CD4-positive, alpha-beta T cell treated with Interferon gamma for 1 hour (primary cell): ENCODE measurements at places on chromosomes 7 and 10.

DNA sequence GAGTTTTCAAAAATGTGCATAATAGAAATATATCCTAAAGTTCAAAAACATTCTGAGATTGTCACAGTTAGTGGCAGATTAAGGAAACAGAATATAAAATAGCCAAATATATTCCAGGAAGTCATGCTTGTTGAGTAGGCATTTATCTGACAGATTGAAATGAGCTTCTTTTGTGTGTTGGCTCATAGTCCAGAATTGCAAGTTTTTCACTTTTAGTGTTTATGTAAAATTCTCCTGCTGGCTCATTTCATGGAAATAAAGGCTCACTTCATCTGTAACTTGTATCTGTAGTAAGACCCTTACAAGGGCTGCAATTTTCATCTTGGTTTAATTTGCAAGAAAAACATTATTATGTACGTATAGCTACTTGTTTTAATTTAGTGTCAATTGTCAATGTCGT lies 93.5 kb downstream of the MCU start:
- no peak for DNase-seq

- DNase-seq, result no peak
Observed at GRCh38 chr7:137331378-137331777, 12.2 kb downstream of the PTN start.

GRCh38 chr7:907158-907980 lies 31.0 kb downstream of the GET4 start:
- no peak for DNase-seq

GRCh38 chr7:144384071-144384470 lies 19.4 kb downstream of the NOBOX start:
- DNase-seq, result no peak

DNA sequence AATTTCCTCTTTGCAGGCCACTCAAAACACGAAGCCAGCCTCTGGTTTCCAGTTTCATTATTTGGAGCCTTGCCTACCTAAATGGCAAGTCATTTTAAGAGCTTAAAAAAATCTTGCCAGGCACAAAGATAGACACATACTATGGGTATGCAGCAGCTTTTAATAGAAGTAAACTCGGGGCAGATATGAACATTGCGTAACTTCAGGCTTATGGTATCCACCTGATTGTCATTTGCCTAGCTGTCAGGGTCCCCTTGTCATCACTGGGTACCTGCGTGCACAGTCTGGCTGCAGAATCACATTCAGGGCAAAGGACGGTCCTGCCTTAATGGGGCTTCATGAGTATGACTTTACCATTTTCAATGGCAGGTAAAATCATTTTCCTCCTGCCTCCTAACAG lies 466.1 kb upstream of the NRP1 start:
- no peak for DNase-seq

GRCh38 chr10:70306181-70306705 lies 22.4 kb upstream of the NPFFR1 start:
- no peak for DNase-seq

- no peak for DNase-seq
Observed at GRCh38 chr7:81926-82756, 110.2 kb upstream of the FAM20C start.

- DNase-seq, result no peak
Observed at GRCh38 chr7:42753811-42754363, 158.0 kb downstream of the C7orf25 start.

- DNase-seq, result no peak
Observed at GRCh38 chr10:107728807-107729206, 564.3 kb upstream of the SORCS1 start.

DNA sequence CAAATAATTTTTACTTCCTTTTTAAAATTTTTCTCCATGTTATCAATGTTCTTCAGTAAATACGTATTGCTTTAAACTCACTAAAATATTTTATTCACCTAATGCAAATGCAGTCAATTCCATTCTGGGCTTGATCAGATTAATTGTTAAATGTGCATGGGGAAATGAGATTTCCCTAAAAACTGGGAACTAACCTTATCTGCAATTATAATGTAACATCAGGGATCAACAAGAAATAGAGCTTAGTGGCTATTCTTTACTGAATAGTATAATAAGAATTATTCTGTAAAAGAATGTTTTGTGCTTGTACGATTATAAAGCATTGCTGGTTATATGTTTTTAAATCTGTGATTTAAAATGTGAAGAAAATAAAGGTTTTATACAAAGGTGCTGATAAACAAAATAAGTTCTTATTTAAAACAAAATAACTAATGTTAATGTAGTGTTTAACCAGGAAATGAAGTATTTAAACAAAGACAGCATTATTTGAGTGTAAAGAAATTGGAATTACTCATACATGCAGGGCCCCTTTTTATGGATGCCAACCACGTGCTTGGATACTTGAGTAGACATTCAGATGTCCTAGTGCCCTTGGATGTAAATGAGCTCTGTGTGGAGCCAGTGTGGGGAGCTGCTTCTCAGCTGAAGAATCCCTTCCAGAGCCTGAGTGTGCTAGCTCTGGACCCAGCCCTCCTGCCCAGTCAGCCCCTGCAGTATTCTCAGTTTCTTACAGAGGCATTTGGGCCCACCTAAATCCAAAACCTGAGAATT lies 84.2 kb downstream of the REEP3 start:
- DNase-seq, result no peak

- no peak for DNase-seq
Observed at GRCh38 chr10:107277591-107277990, 113.1 kb upstream of the SORCS1 start.

DNA sequence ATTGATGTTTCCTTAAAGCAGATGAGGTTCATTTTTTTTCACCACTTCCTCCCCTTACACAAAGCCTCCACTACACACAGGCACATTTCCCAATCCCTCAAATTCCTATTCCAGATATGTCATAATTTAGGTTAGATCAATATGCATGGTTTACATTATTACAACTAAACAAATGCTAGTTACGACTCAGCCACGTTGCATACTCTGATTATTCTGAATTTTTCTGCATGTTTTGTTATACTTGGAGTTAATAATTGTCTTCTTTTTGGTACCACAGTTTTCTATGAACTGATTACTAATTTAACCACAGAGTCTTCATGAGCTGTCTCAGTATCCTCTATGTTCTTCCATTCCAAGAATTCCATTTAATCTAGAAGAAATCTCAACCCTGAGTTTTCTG lies 4.4 kb upstream of the BICC1 start:
- DNase-seq, result no peak

DNA sequence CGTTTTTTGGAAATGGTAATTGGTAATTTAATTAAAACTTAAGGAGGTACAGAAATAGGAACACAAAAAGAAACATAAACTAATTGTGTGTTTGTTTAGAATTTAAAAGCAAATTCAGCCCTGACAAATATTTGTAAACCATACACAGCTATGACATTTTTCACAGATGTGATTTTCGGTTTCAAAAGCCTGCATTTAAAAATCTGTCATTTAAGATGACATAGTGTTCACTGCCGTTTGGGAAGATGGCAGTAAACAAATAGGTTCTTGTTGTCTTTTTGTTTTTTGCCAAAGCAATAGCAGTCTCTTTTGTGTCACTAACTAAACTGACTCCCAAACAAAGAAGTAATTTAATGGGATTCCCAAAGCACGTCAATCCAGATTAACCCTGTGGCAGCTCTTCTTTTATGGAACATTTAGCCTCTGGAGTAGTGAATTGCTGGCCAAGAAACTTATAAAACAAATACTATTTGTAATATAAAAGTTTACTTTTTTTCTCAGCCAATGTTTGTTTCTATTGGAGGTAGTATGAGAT lies 697.6 kb downstream of the PHTF2 start:
- DNase-seq, result no peak

- DNase-seq, result no peak
Observed at GRCh38 chr10:14369906-14370305, 39.2 kb upstream of the FRMD4A start.

- DNase-seq, result no peak
Observed at GRCh38 chr7:130037703-130038102, 13.5 kb downstream of the ZC3HC1 start.

DNA sequence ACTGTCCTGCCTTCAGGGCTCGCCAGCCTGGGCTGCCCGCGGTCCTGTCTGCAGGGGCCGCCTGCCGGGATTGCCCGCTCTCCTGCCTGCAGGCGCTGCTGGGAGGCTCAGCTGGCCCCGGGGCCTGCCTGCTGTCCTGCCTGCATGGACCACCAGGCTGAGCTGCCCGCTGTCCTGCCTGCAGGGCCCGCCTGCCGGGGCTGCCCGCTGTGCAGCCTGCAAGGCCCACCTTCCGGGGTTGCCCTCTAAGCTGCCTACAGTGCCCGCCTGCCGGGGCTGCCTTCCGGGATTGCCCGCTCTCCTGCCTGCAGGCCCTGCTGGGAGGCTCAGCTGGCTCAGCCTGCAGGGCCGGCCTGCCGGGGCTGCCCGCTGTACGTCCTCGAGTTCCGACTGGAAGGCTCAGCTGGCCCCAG lies 164.4 kb downstream of the GLRX3 start:
- DNase-seq, result peak; percentile 2

DNA sequence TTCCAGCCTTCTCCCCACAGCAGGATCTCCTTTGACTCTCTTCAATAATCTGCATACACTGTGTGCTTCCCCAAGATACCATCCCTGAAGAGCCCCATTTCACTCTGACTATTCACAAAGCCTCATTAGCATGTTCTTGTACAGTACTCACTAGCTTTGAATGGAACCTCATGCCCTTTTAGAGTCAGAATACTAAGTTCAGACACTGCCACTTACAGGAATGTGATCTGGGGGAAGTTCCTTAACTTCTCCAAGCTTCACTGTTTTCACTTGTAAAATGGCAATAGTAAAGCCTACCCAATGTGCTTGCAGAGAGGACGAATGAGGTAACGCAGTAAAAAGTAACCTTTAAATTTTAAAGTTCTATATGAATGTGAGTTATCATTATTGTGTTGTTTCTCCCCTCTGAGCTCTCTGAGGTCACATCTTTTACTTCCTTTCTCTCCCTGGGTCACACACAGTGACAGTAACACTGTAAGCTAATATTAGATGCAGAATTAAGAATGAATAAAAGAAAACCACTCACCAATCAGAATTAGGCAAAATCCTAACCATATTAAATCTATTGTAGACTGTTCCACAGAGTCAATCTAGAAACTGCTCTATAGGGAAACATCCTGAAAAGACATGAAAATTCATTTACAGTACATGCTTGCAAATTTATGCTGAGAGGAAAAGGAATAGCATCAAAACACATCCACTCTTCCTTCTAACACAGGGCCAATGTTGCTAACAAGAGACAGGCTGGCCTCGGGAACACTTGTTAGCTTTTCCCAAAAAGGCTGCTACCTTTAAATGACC lies 64.2 kb upstream of the IL6 start:
- DNase-seq, result no peak

- DNase-seq, result no peak
Observed at GRCh38 chr10:22986771-22987542, 59.1 kb downstream of the ARMC3 start.

- no peak for DNase-seq
Observed at GRCh38 chr7:51265066-51265907, 51.3 kb downstream of the COBL start.

GRCh38 chr10:20040012-20040411 lies 223.8 kb downstream of the PLXDC2 start:
- peak; percentile 4 for DNase-seq

DNA sequence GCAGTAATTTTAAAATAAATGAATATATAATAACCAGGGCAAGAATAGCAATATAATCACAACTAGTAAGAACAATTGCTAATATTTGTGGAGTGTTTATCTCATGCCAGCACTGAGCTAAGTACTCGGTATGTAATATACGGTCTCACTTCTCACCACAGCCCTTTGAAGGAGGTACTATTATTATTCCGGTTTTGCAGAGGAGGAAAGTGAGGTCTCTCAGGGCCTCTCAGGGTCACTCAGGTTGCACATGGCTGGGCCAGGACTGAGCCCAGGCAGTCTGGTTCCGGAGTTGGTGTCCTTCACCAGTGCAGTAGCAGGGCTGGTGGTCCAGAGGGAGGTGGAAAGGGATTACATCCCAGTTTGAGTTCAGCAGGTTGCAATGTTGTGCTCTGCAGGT lies 80.9 kb downstream of the CHN2 start:
- no peak for DNase-seq

- DNase-seq, result no peak
Observed at GRCh38 chr10:5665373-5666007, 905 bp downstream of the ASB13 start.

DNA sequence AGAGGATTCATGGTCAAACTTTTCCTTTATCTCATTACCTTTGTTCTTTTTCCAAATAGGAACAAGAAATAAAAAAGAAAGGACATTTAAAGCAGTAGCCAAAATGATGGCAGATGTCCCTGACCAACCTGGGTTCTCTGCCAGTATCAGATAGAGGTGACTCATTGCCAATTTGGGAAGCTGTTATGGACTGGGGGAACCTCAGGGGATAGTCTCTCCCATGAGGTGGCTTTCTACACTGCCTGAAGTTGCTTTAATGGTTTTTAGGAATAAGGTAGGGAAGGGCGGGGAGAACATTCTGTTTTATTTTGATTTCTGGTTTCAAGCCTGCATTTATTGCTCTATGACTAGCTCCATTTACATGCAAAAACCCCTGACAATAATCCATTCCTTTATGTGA lies 457.9 kb upstream of the TPK1 start:
- DNase-seq, result no peak

DNA sequence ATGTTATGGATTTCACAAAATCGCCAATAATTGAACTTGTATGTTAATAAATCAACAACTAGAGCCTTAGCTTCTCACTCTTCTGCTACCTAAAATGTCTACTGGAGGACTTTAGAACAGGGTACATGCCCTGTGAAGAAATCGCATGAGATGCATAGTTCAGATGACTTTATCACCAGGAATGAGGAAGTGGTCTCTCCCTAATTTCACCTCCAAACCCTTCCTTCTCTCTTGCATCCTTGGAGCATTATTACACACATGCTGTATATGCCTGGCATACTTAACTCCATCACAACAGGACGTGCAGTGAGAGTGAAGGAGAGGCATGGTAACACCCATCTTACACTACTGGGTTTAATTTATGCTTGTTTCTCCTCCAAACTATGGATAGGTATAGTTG lies 27.8 kb downstream of the RHEB start:
- DNase-seq, result no peak

- DNase-seq, result no peak
Observed at GRCh38 chr10:69004821-69005220, 16.2 kb downstream of the KIFBP start.

DNA sequence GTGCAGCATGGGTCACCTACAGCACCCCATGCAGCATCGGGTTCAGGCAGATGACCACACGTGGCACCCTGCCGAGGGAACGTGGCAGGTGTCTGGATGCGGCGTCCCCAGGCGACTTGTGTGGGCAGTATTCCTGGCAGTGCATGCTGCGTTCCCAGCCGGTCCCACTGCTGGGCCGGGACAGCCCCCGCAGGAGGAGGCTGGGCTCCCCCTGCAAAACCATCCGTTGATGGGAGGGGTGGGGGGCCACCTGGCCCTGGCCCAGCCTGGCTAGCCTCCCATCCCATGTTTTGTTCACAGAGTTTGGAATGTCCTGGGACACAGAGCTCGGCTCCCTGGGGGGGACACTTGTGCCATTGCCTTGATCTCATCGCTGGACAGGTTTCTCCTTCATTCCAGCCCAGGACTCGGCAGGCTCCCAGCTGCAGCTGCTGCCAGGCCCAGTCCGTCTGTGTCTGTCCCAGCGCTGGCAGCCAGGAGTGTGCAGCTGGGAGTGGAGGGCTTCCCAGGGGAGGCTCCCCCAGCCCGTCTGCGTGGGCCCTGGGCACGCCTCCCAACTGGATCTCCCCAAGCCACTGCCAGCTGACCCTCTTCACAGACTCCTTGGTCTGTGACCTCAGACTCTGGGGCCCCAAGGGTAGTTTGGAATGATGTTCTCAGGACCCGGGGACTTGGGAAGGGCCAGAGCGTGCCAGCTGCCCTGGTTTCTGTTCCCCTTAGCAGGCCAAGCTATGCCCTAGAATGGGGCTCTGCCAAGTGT lies 32.6 kb downstream of the TMEM270 start:
- DNase-seq, result no peak

GRCh38 chr10:21337171-21337792 lies 188.2 kb downstream of the SKIDA1 start:
- DNase-seq, result no peak
